ENCODE measurements at places on chromosomes 6 and 20. TPM values are rescaled to one million over a fixed set of nuclear protein-coding genes. Genes with fewer than 3 reads are reported as not detected.

DNA sequence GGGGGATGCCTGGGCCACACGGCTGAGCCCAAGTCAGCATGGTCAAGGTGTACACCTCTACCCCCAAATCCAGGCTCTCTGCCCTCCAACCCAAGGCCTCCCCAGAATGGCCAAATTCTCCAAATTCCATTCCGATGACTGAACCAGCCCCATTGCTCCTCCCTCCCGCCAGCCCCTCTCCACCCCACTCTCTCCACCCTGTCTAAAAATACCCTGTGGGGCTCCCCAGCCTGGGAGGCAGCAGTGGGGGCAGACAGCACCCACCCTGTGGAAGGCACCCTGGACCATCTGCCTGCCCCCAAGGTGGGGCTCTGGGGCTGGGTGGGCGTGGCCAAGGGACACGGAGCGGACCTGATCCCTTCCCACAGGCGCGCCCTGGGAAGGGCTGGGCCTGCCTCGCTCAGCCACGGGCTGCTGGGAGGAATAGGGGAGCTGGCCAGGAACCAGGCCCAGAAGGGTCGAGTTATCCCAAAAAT is 11.4 kb downstream of the TEAD3 start:
- DNase-seq = no peak

DNA sequence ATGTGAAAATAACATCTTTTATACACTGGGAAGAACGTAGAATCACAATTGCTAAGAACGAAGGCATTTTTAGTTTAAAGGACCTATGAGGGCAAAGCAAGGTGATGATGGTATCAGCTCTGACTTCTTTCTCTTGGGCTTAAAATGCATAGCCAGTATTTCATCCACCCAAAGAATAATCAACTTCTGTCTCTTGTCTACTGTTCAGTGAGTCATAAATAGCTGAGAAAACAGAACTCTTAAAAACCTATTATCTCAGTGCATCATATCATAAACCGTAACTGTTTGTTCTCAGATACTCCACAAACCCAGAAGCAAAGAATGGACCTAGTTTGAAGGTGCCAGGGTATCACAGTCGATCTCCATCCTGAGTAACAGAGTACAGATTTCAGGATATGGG is 5.2 kb downstream of the PHF10 start:
- DNase-seq = no peak

The HLA-DQA2 gene
- total RNA-seq = 2.8 TPM

- DNase-seq = no peak
These were observed 29.7 kb upstream of the PRL start for GRCh38 chr6:22326500-22326899.

The FLRT3 gene
- total RNA-seq = 0.22 TPM

GRCh38 chr20:33276303-33277113 is 6.5 kb upstream of the BPIFB1 start:
- no peak for DNase-seq

- DNase-seq = no peak
These were observed 31.8 kb downstream of the TREML1 start for GRCh38 chr6:41122373-41122772.

The LIME1 gene
- 5.0 TPM for total RNA-seq

GRCh38 chr20:48463096-48463720 is 364.6 kb downstream of the PREX1 start:
- DNase-seq = peak; percentile 70

GRCh38 chr6:28008053-28008452 is 51.0 kb downstream of the OR2B6 start:
- DNase-seq = no peak

DNA sequence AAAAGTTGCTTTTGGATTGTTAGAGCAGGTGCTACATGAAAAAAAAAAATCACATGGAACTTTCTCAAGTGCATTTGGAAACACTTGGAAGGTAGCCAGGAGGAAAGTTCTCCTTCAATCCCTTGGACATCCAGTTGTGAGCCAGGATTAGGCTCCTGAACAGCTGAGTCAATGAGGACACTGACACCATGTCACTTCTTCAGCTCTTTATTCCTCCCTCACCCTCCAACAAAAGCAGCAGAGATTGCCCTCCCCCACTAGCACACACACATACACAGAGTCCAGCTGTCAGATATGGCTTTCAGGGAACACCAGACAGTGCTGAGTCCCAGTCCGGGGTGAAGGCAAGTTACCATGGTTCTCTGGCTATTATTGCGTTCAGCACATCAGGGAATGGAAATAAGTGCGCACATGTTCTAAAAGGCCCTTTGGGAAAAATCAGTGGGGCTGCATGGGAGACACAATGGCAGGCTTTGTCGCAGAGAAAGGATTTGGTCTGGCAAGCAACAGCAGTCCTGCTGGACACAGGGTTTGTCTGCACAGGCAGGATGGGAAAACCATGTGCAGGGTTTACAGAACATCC is 124.7 kb upstream of the MARCKS start:
- peak; percentile 76 for DNase-seq

DNA sequence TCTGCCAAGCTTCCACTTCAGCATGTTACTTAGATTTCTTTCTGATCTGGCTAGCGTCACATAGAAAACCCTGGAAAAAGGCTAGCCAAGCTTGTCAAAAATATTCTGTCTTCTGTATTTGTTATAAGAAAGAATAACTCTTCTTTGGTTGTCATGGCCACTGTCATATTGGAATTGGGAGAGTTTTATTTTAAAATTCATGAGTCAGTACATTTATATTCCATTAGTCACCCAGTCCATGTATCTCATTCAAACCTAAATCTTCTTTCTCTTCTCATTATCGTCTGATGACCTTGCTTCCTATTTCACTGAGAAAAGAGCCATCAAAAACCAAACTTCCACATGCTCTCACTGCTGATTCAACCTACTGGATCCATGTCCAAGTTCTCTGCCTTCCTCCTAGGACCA is 65.7 kb downstream of the EPM2A start:
- DNase-seq = no peak

The ZC3H12D gene
- 0.35 TPM for total RNA-seq

DNA sequence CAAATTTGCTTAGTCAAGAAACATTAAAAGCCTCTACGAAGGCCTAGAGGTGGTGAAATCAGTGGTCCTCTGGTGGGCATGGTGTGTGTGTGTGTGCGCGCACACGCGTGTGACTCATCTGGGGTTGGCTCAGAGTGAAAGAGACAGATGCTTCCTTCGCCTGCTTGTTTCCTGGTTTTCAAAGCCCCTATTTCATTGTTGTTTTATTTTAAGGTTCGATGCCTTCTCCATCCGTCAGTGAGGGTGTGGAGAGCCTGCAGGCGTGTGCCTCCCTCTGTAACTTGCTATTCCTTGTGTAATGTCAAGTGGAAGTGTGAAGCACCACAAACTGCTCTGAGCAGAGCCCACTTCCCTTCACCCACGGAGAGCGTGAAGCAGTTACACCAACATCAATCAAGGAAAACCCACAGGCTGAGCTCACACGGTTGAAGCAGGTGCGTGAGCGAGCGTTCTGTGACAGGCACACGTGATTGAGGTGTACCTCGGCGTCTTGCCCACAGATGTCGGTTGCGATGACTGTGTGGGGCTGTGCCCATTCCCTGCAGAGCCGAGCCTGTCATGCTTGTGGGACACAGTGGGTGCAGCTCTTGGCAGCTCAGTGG is 233.9 kb downstream of the PRL start:
- no peak for DNase-seq

DNA sequence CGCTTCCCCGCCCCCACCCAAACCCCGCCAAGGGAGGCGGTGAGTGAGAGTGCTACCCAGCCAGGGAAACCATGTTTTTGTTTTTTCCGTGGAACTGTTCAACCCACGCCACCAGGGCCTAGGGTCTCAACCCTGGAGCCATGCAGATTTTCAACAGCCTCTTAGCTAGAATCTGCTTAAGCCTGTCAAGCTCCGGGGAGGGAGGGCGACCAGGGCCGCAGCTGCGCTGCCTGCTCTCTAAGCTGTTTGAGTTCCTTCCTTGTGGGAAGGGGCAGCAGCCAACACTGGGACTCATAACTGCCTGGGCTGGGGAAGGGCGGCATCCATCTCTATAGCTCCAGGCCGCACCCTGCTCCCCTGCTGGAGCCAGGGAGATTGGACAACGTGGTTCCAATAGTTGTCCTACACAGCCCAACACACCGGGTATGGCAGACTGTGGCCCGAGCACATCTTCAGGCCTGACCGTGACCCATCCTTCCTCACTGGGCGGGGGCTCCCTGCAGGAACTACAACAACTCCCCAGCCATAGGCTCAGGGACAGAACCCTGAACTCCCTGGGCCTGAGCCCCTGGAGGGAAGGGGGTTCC is 1065.7 kb upstream of the MANEA start:
- no peak for DNase-seq

GRCh38 chr6:154394571-154394970 is 38.0 kb upstream of the IPCEF1 start:
- no peak for DNase-seq

- DNase-seq = no peak
These were observed 4.1 kb upstream of the RAB23 start for GRCh38 chr6:57226221-57226620.

DNA sequence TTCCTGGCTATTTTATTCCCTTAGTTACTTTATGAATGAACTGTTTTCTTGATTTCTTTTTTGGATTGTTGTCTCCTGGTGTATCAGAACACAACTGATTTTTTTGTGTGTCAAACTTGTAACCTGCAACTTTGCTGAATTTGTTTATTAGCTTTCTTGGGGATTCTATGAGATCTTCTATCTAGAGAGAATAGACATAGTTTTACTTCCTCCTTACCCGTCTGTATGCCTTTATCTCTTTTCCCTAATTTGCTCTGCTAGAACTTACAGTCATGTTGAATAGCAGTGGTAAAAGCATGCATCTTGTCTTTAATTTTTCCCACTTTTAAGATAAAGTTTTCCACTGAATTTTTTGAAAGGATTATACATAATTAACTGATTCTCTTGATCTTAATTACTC is 13.2 kb downstream of the RNF146 start:
- no peak for DNase-seq

The SYCP2L gene
- total RNA-seq = 1.00 TPM

The MICAL1 gene
- 7.7 TPM for total RNA-seq

- no peak for DNase-seq
These were observed 21.6 kb downstream of the TOX2 start for GRCh38 chr20:43936104-43936770.

- DNase-seq = no peak
These were observed 19.6 kb upstream of the RREB1 start for GRCh38 chr6:7088076-7088742.

DNA sequence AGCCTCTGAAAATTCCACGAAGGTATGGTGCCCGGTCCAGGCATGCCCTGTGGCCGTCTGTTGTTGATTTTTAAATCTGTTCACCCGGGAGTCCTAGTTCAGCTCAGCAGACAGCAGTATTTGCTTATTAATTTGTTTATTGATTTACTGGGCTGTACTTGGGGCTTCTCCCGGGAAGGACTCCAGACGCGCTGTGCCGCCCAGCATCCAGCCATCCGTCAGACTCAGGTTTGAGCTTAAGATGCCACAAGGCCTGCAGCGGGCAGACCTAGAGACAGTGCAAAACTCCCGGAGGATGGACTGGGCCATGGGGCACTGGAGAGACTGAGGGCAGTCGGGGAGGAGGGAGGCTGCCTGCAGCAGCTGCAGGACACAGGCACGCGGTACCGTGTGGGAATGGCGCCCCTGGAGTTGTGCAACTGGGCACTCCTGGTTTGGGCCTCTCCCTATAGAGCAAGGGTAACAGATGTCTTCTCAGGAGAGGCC is 17.3 kb upstream of the CCDC167 start:
- DNase-seq = no peak

DNA sequence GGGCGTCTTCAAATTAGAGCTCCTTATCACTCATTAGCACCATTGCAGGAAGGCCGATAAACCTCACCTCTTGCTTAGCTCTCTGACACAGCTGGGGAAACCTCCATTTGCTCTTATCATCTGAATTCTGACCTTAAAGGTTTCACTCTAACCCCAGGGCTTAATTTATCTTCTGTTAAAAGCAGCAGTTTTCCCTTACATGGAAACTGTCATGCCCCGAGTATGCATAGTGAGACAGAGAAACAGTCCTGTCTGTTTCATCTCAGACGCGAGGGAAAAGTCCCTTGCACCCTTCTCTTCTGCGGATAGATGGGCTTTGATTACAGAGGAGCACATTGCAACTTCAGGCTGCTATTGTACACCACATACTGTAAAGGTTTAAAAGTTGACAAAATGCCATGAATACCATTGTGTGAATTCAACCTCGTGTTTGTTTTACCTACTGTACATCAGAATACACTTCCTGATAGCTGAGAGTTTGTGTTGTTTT is 191.5 kb upstream of the BMP2 start:
- no peak for DNase-seq

The RRAGD gene
- 90.5 TPM for total RNA-seq

DNA sequence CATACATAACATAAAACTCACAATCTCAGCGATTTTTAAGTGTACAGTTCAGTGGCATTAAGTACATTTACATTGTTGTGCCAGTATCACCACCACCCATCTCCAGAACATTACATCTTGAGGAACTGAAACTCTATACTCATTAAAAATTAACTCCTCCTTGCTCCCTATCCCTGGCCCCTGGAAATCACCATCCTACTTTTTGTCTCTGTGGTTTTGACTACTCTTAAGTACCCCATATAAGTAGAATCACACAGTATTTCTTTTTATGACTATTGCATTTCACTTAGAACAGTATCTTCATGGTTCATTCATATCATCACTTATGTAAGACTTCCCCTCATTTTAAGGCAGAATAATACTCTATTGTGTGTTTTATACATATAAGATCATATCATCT is 1108.1 kb downstream of the GRIK2 start:
- no peak for DNase-seq

DNA sequence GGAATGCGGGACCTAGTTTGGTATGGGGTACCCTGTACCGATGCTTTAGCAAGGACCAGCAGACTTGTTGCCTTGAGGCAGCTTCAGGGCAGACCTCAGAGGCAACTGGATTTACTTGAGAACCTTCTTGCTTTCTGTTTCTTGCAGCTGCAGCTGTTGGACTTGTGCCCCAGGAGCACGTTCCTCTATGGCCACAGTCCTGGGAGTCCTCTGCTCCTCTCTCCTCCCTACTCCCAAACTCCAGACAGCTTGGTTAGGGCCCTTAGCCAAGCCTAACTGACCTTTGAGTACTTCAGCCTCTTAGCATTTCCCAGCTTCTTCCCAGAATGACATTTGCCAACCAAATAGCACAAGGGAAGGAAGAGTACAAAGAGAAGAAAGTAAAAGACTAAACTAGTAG is 34.7 kb downstream of the GHRH start:
- peak; percentile 76 for DNase-seq

GRCh38 chr6:110561696-110562095 is 85.3 kb upstream of the SLC22A16 start:
- DNase-seq = no peak

- no peak for DNase-seq
These were observed 12.1 kb downstream of the PTCHD4 start for GRCh38 chr6:48098923-48099322.

Data from cardiac septum (tissue), 1 donor.